Sciatic nerve (tissue), 2 donors: ENCODE measurements at places on chromosomes 7 and 10. TPM values are rescaled to one million over a fixed set of nuclear protein-coding genes. Genes with fewer than 3 reads are reported as not detected.

SEMA3E gene
- 4.1 TPM for total RNA-seq

SMO gene
- total RNA-seq: 24.8 TPM

NACAD gene
- 12.0 TPM for total RNA-seq

GIMAP5 gene
- total RNA-seq: 18.4 TPM

TMEM248 gene
- 87.4 TPM for total RNA-seq

GNG11 gene
- total RNA-seq: 26.3 TPM

ZNF425 gene
- 3.2 TPM for total RNA-seq

CH25H gene
- 8.8 TPM for total RNA-seq

SFMBT2 gene
- total RNA-seq: 14.6 TPM

PAPSS2 gene
- total RNA-seq: 32.3 TPM

OR6B1 gene
- total RNA-seq: not detected

CTAGE8 gene
- total RNA-seq: 1.2 TPM

RBP4 gene
- 42.7 TPM for total RNA-seq

DNA sequence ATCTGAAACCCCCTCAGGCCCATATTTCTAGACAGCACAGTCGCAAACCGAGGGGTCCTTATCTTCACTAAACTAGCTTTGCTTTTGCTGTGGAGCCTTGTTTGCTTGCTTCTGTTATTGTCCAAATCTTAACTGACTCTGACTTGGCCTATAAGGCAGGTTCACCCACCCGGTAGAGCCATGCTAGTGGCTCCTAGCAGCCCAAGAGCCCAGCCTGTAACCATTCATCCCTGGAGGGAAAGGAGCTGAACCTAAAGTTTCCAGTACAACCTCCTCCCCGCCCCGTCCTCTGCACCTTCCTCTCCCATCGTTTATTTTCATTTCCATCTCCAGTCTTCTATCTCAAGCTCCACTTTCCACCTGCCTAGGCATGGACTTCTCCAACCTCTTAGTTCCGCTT, 345.7 kb downstream of the PTPRN2 start:
- DNase-seq: no peak

- DNase-seq: no peak
Measured at GRCh38 chr10:77004917-77005564, 632.6 kb downstream of the KCNMA1 start.

- DNase-seq: no peak
Measured at GRCh38 chr7:91367812-91368578, 103.8 kb downstream of the FZD1 start.

DNA sequence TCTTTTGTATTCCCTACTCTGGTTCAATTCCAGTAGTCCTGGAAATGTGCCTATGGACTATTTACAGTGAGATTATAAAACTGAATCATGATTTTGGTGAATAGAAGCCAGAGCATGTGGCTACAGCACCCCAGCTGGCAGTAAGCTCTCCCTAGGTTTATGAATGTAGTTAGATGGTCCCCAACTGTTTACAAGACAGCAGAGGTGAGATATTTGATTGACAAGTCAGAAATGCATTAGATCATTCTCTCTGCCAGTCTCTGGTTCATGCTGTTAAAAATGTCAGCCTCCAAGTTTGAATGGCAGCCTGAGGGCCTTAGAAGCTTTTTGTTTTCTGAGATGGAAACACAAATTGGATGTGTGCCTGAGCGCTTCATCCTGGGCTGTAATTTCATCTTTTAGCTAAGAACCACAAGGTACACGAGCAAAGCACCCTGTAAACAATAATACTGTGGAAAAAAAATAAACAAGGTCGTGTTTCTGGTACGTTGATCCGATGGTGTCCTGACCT, 85.0 kb downstream of the BTRC start:
- DNase-seq: no peak

- no peak for DNase-seq
Measured at GRCh38 chr10:77801474-77802161, 124.9 kb downstream of the DLG5 start.

DNA sequence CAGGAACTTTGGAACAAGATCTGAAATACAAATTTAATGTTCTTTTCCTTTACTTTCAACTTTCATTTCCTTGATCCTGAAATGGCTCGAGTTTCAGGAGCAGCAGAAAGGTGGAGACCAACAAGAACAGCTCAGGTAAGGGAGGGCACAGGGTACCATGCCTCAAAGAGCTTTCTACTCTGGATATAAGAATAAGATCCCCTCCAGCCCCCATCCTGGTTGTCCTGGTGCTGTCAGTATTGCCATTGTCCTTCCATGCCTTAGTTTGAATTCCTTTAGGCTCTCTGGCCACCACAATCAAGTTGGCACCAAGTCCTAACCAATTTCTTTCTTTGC, 12.5 kb upstream of the CALU start:
- no peak for DNase-seq

- no peak for DNase-seq
Measured at GRCh38 chr10:129970465-129971364, 6.6 kb upstream of the EBF3 start.

GRCh38 chr7:41847151-41847550, 144.3 kb upstream of the INHBA start:
- no peak for DNase-seq

DNA sequence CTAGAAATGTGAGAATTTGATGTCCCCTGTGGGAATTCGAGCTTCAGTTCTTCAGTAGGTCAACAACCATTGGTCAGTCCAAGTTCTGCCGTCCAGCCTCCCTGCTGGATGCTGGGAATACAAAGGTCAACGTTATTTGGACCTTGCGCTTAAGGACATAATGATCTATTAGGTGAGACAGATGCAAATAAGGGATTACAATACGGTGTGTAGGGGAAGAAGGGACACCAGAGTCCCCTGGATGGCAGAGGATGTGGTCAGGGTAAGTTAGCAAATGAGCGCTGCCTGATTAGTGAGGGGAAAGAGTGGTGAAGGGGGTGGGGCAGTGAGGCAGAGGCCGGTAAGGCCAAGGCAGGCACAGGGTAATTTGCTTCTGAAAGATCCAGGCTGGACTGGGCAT, 16.2 kb downstream of the CCNY start:
- DNase-seq: no peak

GRCh38 chr7:25083201-25083600, 41.9 kb downstream of the CYCS start:
- DNase-seq: no peak

DNA sequence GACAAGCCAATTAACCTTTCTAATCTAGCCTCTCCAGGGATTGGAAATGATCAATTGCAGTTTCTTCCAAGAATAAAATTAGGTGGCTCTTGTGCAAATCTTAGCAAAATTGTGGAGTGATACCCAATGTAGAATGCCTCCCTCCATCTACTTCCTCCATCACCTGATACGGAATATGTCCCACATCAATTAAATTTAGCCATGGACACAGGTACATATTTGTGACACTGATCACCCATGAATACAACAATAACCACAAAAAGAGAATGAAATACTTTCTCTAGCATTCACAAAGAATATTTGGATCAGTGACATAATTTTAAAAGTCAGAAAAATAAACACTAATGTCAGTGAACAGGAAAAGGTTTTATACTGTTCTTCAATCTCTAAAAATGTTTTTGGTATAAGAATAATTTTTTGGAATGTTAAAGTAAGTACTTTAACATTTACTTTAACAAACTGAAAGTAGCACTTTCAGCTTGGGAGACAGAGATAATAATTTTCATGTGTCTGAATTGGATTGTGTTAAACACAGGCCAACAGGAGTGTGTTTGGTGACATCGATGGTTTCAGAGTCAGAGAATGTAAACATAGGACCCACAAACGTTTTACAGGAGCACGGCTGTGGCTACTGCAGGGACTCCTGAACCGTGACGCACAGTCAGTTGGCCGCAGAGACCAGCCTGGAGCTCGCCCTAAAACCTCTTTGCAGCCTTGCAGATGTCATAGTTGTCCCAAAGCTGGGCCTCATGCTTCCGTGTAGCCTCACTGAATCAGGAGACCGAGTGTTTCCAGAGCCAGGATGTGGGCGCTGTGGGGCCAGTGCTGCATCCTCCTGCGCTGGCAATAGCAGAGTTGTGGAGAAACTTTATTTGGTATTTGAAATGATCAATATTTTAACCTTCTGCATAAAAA, 7.2 kb downstream of the RBM20 start:
- no peak for DNase-seq

DNA sequence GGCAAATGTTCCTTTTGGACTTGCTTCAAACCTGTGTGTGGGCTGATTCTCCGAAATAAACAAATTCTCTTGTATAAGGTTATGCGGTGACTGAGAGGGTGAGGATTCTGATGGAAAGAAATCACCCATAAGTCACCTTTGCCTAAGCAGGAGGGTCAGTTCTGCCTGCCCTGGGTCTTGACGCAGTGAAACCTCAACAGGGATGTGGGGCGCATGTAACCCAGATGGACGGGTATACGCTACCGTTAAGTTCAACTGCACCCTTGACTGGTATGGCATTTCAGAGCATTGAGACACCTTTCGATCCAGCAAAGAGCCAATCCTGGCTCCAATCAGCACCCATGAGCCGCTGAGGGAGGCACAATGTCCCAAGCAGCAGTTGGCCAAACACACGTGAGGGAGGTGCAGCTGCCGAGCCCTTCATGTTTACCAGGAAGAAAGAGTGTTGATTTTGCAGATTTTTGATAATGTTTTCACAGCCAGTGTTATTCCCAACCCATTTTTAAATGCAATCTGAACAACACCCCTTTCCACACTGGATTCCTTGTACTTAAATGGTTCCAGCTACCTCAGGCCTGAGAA, 48.1 kb downstream of the SORBS1 start:
- no peak for DNase-seq

- DNase-seq: peak; percentile 56
Measured at GRCh38 chr7:149879271-149879743, 5.5 kb downstream of the ATP6V0E2 start.

- no peak for DNase-seq
Measured at GRCh38 chr10:62250594-62251198, 17.9 kb downstream of the RTKN2 start.

DNA sequence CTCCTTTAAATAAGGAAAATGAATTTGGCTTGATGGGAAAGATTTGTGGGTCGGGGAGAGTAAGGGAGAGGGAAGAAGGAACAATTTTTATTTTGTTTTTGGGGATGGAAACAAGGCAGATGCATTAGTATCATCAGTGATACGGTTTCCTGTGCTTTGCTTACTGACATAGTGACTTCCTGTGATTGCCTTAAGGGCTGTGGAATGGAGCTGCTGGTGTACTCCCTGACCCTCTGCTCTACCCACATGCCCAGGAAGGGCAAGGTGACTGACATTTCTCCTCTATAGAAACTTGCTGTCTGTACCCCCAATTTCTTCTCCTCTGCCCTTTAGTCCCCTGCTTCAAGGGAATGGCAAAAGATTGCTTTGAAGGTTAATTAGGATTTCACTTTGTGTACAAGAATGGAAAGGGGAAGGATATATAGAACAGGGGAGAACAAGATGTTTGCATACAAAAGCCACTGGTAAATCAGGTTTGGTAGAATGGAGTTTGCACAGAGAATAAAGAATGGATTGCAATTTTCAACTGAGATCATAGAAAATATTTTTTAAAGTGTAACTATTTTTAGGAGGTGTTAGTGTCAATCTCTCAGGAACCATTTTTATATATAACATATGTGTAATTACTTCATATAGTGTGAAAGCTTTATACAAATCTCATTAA, 129.0 kb upstream of the AGR3 start:
- no peak for DNase-seq

DNA sequence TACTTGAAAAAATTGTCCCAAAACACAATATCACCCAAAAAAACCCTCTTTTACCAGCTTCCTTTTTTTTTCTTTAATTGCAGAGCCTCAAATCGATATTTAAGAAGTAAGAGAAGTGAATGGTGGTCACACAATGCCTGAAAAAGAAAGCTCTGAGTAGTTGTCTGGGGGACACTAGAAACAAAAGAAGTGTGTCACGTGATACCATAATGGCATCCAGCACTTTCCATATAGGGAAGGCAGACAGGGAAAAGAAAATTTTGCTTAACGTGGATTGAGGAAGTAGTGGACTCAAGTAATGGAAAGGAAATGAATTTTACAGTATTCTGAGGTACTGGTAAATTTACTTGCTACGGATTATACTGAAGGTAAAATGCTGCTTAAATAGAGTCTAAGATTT, 765.9 kb upstream of the C7orf33 start:
- DNase-seq: no peak

GRCh38 chr10:69878038-69878437, 76.3 kb downstream of the COL13A1 start:
- DNase-seq: no peak

DNA sequence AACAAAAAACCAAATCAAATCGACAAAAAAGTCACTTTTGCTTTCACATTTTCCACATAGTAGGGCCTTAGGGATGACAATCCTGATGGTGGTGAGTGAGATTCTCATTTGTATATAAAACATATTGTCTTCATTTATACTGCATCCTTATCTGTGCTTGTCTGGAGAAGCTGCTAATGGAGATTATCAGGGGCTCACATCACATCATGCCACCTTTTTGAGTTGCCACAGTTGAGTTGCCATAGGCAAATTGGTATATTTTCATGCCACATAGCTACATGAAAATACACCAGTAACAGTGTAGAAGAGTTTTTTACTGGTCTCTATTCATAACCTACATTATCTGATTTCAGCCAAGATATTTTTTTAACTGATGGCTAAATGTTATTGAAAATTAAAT, 85.3 kb downstream of the CNTNAP2 start:
- DNase-seq: no peak

DNA sequence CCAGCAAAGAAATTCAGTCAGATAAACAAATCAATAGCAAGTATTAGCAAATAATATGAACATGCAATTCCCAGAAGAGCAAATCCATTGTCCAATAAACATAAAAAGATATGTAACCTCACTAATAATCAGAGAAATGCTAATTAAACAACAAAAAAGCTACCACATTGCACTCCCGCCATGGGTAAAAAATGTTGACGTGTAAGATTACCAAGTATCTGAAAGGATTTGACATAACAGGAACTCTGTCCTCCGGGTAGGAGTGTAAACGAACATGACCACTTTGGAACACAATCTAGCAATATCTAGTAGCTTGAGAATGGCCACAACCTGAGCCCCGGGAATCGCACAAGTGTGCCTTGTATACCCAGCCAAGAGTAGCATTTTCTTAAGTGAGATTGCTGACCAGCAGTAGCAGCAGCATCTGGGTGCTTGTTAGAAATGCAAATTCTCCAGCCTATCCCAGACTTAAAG, 31.6 kb downstream of the DYDC1 start:
- DNase-seq: no peak

- DNase-seq: no peak
Measured at GRCh38 chr7:114986190-114987180, 64.6 kb downstream of the MDFIC start.

DNA sequence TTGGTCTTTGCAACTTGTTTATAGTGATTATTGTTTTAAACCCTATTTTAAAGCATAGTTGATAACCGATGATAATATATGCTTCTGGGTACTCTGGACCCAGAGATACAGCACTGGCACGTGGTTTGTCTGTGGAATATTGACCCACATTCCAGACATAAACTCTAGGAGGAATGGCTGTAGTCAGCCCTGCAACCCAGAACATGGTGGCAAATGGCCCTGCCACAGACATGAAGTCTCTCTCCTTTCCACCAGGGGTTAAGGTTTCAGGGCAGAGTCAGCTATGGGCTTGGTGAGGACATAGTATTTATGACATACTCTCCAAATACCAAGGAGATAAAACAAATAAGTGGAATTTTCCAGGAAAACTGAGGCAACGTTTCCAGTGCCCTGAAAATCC, 83.6 kb downstream of the NAMPT start:
- DNase-seq: no peak

GRCh38 chr7:153193144-153193595, 433.6 kb downstream of the ACTR3B start:
- DNase-seq: peak; percentile 59

GRCh38 chr7:145978769-145979168, 137.8 kb upstream of the CNTNAP2 start:
- DNase-seq: no peak
